ENCODE measurements at places on chromosomes 3 and 15.

- DNase-seq, result peak; percentile 80
Measured at GRCh38 chr3:45938864-45939263, 4.4 kb upstream of the CXCR6 start.

DNA sequence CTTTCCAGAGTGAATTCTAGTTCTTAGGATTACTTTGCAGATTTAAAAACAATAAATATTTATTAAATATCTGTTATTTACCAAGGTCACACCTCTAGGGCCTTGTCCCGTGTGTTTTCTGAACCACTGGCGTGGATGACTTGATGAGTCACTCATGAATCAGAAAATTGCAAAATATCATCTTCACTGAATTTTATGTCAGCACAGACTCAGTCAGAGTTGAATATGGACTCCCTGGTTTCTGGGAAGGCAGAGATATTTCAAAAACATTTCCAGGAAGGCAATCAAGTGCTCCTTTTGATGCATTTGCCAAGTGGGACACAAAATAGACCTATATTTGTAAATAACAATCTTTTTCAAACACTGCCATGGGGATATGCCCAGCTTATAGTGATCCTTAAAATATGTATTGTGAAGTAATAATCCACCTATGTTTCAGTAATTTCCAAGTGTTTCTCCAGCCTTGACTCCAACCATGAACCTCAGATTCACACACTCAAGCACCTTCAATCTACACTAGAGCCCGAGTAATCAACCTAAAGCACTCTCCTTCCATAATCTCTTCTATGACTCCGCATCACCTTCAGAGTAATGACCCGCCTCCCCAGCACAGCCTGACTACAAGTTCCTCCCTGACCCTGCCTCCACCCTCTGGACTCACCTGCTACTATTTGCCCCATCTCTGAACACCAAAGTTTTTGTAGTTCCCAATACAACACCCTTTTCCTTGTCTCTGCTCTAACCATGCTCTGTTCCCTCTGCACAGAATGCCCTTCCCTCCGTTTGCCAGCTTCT, 24.3 kb downstream of the DPH3 start:
- DNase-seq, result no peak

DNA sequence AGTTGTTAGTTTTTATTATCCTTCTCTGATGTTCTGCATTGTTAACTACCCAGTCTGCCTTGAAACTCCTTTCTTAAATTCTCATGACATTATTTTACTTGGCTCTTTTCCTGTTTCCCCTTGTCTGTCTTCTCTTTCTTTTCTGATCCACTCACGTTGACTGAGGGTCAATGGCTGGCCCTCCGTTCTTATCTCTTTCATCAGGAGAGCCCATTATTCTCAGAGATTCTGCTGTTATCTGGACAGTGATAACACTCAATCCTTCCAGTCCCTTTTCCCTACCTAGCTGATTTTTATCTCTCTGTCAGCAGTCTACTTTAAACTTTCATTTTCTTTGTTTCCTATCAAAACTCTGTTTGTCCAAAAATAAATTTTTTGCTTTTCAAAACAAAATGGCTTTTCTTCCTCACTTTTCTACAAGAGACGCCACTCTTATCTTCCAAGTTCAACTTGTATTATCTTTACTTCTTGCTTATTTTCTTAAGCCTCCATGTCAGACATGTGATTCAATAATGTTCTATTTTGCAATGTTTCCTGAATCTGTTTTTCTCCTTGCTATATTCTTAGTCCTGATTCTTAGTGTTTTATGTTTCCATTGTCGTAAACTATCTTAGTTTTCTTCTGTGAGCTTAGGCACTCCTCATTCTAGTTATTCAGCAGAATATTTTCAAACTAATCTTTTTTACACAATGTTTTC, 120.2 kb downstream of the NEDD4 start:
- DNase-seq, result no peak

GRCh38 chr15:71746719-71747118, 63.6 kb upstream of the NR2E3 start:
- DNase-seq, result no peak

DNA sequence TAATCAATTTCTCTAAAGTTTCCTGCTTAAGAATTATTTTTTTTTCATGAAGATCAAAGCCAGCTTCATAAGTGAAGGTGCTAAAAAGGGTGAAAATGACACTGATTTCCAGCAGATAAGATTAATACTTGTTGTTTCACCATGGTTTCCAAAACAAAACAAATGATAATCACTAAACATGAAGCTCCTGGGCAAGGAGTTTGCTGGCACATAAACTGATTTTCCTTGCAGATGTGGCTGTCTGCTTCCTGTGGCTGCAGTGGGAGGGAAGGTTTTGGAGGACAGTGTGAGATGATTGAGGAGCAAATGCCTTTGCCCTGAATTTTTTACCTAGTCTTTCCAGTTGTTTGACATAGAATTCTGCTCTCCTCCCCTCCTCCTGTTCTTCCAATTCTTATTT, 228.8 kb downstream of the DIPK2A start:
- DNase-seq, result no peak

DNA sequence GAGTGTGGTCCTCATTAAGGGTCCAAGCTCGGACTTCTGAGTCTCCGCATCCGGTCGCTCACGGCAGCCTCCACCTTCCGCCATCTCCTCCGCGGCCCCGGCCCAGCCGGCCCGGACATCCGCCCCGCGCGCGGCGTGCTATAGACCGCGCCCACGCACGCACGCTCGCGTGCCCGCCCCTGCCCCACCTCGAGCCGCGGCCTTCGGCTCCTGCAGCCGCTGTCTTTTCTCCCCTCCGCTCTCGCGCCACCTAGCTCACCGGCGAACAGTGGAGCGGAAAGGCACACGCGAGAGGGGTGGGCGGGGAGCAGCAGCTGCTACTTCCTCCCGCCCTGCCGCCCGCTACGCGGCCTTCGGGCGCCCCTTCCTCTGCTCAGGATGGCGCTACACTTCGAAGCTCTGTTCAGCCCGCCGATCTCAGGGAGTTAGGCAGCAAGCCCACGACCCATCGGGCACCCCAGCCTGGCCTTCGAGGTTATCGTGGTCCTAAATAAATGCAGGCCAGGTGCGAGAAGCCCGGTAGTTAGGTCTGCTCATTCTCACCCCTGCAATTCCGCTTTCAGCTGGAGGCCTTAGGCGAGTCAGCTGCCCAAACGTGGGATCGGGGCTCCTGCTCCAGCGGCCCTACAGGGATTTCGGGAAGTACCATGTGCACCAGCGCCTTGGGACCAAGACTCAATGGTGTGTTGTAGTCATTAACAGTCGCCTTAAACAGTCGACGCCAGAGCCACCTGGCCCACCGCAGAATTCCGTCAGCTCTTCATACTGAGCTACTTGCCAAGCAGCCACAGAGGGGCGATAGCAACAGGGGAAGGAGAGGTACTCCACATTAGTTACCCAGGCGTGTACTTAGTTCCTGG, at the start of gene USP4:
TSS of gene USP4 (minus strand) at position 113 of the 860 bp plus-strand sequence. CDS start at position 84, 29 bp downstream.
- DNase-seq, result peak; percentile 86
